ENCODE measurements at places on chromosomes 7 and 10.

GRCh38 chr7:46150202-46150601 is 229.1 kb upstream of the IGFBP3 start:
- no peak for DNase-seq

GRCh38 chr10:48880016-48880705 is 59.5 kb downstream of the LRRC18 start:
- no peak for DNase-seq

- no peak for DNase-seq
These were observed 62.3 kb downstream of the TMEM26 start for GRCh38 chr10:61390851-61391250.

- DNase-seq: no peak
These were observed 86.1 kb upstream of the PCBD1 start for GRCh38 chr10:70974351-70974901.

GRCh38 chr7:28605427-28606085 is 193.2 kb downstream of the CREB5 start:
- DNase-seq: no peak

- DNase-seq: no peak
These were observed 3.6 kb downstream of the LRRC17 start for GRCh38 chr7:102916426-102916825.

DNA sequence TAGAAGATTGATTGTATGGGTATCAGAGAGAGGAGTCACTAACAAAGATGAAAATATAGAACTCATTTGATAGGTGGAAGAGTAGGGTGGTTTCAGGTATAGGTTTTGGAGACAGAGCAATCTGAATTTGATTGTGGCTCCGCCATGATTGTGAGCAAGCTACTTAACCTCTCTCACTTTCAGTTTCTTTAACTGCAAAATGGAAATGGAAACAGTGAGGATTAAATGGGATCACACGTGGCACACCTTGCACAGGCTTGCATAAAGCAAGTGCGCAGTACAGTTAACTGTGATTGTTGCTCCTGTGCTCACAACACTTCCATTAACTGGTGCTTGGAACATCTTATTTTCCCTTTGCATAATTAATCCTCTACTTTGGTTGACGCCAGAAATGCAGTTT is 54.9 kb downstream of the ATXN7L1 start:
- no peak for DNase-seq

- no peak for DNase-seq
These were observed 143.8 kb downstream of the ZNF22 start for GRCh38 chr10:45144326-45145070.

GRCh38 chr7:101559586-101559985 is 69.5 kb downstream of the MYL10 start:
- DNase-seq: peak; percentile 5

GRCh38 chr10:70381471-70382421 is 679 bp downstream of the LRRC20 start:
- DNase-seq: peak; percentile 34

DNA sequence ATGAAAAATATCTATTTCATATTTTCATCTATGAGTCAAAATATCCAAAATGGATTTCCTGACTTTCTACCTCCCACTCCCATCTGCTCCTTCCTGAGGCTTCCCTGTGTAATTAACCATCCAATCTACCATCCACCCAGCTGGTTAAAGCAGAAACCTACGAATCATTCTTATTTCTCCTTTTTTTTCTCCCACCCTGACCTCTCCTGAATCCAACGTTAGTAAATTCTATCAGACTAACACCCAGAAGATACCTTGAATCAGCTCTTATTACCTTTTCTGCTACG is 3.7 kb upstream of the LIPF start:
- no peak for DNase-seq

GRCh38 chr10:110967645-110968044 is 48.2 kb downstream of the SHOC2 start:
- no peak for DNase-seq

GRCh38 chr10:120132811-120133210 is 240.3 kb downstream of the SEC23IP start:
- no peak for DNase-seq

- DNase-seq: no peak
These were observed 272.9 kb downstream of the GALNT17 start for GRCh38 chr7:71404726-71405345.

DNA sequence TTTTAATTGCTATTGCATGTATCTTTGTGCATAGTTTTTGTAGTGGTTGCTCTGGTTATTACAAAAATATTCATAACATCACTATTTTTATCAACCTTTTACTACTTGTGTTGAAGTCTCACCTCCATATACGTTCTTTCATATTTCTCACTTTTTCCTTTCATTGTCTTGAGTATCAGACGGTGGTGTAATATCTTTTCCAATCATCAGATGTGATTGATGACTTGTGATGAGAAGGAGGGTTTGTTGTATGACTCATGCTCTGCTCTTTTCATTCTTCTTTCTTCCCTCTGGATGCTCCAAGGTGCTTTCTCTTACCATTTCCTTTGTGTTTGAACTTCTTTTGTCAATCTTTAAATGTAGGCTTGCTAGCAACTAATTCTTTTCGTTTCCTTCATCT is 310.2 kb downstream of the TNS3 start:
- no peak for DNase-seq

- DNase-seq: no peak
These were observed 109.4 kb downstream of the PRKAG2 start for GRCh38 chr7:151767557-151767956.

DNA sequence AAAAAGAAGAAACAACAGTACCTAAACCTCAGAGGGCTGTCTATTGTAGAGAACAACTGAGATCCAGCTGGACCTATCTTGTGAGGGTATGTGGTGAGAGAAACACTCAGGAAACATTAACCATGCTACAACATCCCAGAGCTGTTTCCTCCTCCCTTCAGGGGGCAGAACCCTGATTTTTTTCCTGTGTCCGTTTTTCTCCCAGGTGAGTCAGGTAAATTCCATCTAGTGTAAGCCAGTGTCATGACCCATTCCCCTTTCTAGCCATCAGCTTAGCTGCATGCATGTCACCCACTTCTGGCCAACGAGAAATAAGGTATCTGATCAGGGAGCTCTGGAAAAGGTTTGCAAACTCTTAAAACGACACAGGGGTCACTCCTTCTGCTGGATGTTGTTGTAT is 103.8 kb downstream of the DNMBP start:
- no peak for DNase-seq

DNA sequence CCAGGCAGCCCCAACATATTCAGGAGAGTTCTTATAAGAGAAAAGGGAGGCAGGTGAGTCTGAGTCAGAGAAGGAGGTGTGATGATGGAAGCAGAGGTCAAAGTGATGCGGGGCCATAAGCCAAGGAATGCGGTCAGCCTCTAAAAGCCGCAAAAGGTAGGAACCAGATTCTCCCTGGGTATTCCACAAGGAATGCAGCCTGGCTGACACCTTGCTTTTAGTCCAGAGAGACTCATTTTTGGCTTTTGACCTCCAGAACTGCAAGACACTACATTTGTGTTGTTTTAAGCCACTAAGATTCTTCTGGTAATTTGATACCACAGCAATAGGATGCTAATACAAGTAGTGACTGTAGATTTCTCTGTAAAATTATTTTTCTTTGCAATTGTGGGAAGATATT is 151.5 kb upstream of the EEPD1 start:
- no peak for DNase-seq

DNA sequence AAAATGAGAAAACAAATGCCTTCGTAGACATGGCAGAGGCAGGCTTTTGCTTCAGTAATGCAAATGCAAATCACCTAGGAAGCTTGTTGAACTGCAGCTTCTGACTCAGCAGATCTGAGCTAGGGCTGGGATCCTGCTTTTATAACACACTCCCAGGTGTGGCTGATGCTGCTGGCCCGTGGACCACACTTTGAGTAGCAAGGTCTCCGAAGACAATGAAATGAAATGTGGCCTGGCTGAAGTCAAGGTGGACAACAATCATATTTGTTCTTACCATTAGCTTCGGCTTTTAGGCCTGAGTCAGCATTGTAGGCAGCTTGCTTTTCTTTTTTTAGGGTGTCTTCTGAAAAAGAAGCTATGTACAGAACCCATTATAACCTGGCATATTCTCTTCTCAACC is 26.3 kb downstream of the COL17A1 start:
- no peak for DNase-seq

- DNase-seq: no peak
These were observed 337.2 kb upstream of the LRGUK start for GRCh38 chr7:133789974-133790373.

DNA sequence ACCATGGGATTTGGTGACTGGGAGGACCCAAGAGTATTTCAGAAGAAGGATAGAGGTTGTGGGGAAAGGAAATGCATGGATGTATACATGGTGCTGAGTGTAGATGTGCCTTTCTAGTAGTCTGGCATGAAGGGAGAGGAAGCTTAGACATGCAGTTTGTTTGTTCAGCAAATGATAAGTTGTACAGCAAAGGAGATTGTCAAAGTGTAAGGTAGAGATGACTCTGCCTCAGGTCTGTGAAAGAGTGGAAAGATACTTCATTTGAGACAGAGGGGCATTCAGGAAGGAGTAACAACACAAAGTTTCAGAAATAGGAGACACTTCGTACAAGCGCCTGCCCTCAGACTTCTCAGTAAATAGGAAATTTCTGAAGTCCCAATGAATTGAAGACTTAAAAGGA is 152.3 kb downstream of the CELF2 start:
- no peak for DNase-seq

GRCh38 chr10:113111900-113112853 is 162.1 kb downstream of the TCF7L2 start:
- no peak for DNase-seq

DNA sequence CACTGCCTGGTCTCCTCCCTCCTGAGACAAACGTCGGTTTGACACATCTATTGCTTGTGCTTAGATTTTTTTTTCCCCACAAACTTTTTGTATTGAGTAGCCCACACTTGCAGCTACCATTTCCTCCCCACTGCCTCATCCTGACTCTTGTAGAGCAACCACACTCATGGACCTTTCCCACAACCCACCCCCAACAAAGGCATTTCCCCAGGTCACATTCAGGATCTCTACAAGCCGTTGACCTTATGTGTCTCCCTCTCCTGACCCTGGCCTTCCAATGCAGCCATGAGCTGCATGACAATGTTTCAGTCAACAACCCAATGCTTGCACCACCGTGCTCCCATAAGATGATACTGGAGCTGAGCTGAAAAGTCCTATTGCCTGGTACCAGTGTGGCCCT is 91.9 kb upstream of the MKI67 start:
- DNase-seq: no peak

DNA sequence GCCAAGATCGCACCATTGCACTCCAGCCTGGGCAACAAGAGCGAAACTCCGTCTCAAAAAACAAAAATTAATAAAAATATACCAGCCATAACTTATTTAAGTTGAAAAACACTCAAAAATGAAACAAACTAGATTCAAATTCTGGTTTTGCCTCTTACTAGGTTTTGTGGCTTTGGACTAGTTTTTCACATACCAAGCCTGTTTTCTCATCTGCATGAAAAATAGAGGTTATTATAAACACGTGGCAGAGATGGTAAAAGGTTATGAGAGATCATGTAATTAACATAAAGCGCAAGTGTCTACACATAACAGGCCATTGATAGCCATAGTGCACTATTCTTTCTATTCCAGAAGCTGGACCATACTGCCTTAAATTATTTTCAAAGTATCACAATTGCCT is 35.5 kb upstream of the CABCOCO1 start:
- DNase-seq: no peak

DNA sequence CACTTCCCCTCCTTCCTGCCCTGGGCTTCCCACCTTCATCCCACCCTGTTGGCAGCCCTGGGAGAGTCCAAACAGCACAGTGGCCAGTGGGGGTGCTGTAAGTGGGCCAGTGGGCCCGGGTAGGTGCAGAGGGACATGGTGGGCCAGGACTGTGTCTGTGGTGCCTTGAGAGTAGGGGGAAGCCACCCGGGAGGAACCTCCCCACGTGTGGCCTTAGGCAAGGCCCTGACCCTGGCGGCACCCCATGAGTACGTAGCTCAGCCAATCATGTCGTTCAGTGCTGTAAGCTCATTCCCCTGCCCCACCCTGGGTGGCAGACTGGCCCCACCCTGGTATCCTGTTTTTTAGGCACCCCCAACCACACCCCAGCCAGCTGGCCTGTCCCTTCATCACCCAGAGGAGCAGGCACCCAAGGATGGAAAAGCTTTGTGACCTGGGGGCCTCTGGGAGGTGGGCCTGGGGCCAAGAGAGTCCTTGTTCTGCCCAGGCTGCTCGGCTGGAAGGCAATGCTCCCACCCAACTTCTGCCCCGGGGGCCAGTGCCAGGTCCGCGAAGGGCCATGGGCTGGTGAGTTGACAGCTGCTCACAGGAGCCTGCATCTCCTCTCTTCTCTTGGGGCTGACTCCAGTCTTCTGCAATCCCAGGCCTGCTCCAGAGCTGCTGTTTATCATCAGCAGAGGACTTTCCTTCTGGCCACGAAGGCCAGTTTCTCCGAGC is 41.6 kb downstream of the TSPAN15 start:
- no peak for DNase-seq

GRCh38 chr7:110839866-110840265 is 251.1 kb upstream of the LRRN3 start:
- no peak for DNase-seq

DNA sequence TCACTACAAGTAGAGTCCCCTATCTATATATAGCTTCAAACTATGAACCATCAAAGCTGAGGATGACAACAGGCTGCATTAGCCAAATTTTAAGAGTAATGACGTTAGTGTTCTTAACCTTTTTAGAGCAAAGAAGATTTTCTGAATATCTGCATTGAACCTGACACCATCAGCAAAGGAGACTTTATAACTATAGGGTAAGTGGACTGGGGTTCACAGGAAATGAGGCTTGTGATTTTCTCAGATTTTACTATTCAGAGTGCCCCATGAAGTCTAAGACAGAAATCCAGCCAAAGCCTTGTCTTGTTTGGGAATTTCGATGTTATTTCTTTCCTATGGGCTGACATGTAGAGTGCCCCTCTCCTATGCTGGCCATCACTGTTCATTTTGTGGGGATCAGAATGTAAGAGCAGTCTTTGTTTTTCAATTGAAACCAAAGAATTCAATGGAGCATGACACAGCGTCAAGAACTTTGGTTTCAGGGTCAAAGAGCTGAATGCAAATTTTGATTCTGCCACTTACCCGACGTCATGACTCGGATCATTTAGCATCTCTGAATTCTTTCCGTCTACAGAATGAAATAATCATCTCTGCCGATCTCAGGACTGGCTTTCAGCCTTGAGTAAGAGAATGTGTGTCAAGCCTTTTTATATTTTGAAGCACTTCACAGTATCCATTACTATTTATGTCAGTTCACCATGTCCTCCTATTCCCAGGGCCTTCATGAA is 52.7 kb downstream of the DENND11 start:
- no peak for DNase-seq

DNA sequence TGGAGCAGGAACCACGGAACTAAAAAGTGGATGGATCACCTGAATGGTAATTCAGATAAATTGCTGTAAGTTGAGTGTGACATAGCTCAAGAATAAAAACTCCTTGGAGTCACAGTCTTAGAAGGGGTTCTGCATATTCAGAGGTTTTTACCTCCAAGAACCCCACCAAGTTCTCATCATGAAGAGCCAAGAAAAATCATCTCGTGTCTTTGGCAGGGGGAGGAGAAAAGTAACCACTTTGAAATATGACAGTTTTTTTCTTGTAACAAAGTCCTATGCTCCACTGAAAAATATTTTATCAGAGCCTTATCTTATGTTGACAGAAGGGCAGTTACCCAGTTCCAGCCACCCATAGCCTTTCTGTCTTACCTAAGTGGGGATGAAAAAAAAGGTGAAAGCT is 38.2 kb upstream of the MBL2 start:
- no peak for DNase-seq

Measured in upper lobe of left lung (tissue), 6 donors.